Lower lobe of right lung (tissue), 2 donors: ENCODE measurements at places on chromosomes 3 and 15. TPM values are rescaled to one million over a fixed set of nuclear protein-coding genes. Genes with fewer than 3 reads are reported as not detected.
A peak's percentile ranks its signal among the peaks of the same experiment; 100 is the strongest.

- H3K36me3 ChIP-seq: peaks cover 9% of the 10 kb centered on the region
- H3K4me1 ChIP-seq: peaks cover 35% of the 10 kb centered on the region
- H3K27me3 ChIP-seq: no peaks in the 10 kb centered on the region
These were observed 38.5 kb upstream of the SCAANT1 start for GRCh38 chr3:63950698-63951097.

- no peaks in the 10 kb centered on the region for H3K4me1 ChIP-seq
- H3K27ac ChIP-seq: no peak overlapping the region
- H3K27me3 ChIP-seq: no peaks in the 10 kb centered on the region
- no peaks in the 10 kb centered on the region for H3K36me3 ChIP-seq
These were observed 4.5 kb downstream of the ADGRG7 start for GRCh38 chr3:100613721-100614390.

DNA sequence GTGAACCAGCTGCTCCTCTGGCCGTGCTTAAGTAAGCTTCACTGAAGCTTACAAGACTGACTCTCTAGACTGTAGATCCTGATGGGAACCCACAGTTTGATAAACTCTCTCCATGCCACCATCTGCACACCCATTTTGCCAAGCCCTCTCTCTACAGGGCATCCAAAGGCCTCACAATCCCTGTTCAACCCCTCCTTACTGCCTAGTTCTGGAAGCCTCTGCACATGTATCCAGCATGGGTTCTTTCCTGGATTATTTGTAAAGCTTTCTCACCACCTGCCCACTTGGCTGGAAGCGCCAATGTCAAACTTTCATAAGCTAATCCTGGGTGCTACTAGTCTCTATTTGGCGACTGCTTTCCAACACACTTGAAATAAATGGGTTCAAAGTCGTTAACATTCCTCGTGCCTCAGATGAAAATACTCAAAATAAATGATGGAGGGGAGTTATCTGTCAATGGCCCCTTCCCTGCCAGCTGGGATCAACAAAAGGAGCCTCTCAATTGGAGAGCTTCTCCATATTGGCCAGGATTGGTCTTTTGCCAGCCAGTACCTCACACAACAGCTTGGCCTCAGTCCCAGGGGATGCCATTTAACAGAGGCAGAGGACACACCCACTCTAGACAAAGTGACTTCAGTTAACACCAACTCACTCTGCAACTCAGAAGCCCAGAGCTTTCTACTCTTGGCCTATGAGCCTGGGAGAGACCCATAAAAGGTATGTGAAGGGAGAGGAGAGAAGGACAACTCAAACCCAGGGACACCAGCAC, 48.1 kb downstream of the SH3BP5 start:
- no peak overlapping the region for H3K27ac ChIP-seq
- H3K4me1 ChIP-seq: peaks cover 55% of the 10 kb centered on the region
- H3K36me3 ChIP-seq: peaks cover 8% of the 10 kb centered on the region
- no peak overlapping the region for H3K4me3 ChIP-seq

DNA sequence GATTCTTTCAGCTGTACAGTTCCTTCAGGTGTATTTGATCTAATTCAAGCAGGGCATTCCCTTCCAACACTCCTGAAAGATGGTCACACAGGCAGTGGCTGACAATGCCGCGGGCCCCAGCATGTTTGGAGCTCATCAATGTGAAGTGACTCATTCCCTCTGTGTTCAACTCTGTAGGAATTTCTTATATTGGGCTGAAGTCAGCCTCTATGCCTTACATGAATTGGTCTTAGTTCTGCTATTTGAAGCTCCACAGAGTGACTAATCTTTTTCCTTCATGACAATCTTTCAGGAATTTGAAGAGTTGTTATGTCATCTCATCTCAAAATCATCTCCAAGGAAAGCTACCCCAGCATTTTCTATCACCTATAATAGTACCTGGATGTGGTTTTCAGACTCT, 142.5 kb upstream of the C2CD4B start:
- H3K27ac ChIP-seq: no peak overlapping the region
- no peaks in the 10 kb centered on the region for H3K36me3 ChIP-seq
- H3K4me1 ChIP-seq: peaks cover 10% of the 10 kb centered on the region
- no peaks in the 10 kb centered on the region for H3K27me3 ChIP-seq
- no peak overlapping the region for H3K4me3 ChIP-seq
- no peak for DNase-seq

GRCh38 chr3:414063-414462, 217.5 kb downstream of the CHL1 start:
- H3K27me3 ChIP-seq: no peaks in the 10 kb centered on the region
- H3K27ac ChIP-seq: no peak overlapping the region
- H3K36me3 ChIP-seq: no peaks in the 10 kb centered on the region

GRCh38 chr15:96699871-96700401, 369.4 kb downstream of the NR2F2 start:
- H3K36me3 ChIP-seq: no peaks in the 10 kb centered on the region
- no peaks in the 10 kb centered on the region for H3K27me3 ChIP-seq
- no peak overlapping the region for H3K4me3 ChIP-seq
- no peak overlapping the region for H3K27ac ChIP-seq
- DNase-seq: no peak
- no peaks in the 10 kb centered on the region for H3K4me1 ChIP-seq

- no peak overlapping the region for H3K4me3 ChIP-seq
- no peak overlapping the region for H3K27ac ChIP-seq
- DNase-seq: peak; percentile 65
- H3K27me3 ChIP-seq: no peaks in the 10 kb centered on the region
- peaks cover 26% of the 10 kb centered on the region for H3K36me3 ChIP-seq
These were observed 22.5 kb downstream of the GLB1 start for GRCh38 chr3:33074217-33075067.

DNA sequence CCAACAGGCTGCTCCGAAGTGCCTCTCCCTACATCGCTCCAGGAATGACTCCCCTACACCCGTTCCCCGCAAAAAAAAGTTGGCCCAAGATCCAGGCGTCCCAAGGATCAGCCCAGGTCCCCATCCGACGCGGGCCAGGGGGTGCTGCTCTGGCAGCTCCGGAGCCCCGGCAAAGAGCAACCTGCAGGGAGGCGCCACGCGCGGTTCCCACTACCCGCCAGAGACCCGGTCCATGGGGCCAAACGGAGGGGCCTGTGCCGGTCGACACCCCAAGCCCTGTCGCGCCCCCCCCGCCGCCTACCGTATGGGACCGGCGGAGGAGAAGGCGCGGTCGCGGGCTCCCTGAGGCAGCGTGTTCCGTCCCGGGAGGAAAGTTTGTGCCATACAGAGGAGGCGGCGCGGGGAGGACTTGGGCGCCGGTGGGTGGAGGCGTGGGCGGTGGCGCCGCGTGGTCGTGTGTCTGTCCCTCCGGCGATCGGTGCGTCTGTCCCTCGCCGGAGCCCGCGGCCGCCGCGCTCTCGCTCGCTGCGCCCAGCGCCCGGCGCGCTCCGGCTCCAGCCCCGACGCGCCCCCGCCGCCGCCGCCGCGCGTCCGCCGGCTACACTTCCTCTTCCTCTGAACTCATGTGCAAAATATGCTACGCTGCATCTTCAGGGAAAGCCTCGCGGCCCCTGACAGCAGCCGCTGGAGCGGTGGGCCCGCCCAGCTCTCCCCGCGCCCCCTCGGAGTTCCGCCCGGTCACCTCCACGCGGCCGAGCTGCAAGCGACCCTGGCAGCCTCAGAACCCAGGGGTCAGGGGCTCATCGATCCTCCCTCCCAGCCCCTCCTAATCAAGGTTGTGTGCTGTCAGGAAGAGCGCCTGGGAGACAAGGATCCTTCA, at the start of gene RFTN1:
RFTN1 (minus strand) TSS at position 559 of the 880 bp plus-strand sequence. CDS start 19,830 bp downstream, outside the sequence.
- peak; percentile 76 for DNase-seq
- peaks cover 66% of the 10 kb centered on the region for H3K4me1 ChIP-seq
- H3K4me3 ChIP-seq: peak within 1 kb of the TSS; percentile 95

DNA sequence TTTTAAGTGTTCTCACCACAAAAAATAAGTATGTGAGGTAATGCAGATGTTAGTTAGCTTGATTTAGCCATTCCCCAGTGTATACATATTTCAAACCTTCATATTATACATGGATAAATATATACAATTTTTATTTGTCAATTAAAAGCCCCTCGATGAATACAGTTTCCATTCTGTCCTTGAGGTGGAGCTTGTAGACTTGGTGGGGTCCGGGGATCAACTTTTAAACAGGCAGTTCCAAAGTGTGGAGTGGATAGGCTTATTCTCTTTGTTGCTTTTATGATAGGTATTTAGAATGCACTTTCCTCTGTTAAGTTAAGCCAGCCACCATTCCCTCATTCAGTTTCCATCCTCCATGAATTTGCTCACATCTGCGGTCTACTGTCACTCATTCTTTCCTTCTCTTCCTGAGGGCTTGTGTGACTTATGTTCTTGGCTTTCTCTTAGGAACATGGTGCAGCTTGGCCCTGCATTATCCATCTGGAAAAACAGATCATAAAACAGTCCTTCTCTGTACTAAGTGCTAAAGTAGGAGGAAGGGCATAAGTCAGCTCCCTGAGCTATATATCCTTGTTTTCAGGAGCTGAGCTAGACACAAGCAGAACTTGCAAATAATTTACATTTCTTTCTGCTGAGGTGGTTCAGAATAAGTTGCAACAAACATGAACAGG, 149.1 kb downstream of the NFKBIZ start:
- no peaks in the 10 kb centered on the region for H3K36me3 ChIP-seq
- no peaks in the 10 kb centered on the region for H3K27me3 ChIP-seq

DNA sequence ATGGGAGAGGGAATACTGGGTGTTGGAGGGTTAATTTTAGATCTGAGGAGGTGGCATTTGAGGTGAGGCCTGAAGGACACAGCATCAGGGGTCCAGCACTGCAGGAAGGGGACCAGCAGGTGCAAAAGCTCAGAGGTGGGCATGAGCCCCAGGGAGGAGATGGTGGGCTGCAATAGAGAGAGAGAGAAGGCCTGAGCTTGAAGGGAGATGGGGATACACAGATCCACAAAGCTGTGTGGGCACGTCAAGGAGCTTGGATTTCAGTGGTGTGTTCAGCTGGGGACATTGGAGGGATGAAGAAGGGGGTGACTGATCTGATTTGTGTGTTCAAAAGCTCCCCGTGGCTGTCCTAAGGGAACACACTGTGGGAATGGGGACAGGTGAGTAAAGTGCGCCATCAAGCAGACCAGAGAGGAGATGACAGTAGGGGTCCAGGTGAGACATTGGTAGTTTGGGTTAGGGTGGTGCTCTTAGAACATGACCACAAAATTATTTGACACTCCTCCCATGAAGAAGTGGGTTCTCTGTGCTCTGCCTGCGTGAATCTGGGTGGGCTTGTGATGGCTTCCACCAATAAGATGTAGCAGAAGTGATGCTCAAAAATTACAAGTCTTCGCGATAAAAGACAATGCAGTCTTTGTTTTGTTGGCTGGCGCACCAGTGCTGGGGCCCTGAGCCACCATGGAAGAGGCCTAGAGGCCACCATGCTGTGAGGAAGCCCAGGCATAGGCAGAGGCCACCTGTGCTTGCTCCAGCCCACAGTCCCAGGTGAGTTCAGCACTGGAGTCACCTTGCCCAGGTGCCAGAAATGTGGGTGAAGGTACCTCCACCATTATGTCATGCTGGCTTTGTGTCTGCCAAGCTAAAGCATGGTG, 1.9 kb upstream of the WNT7A start:
- peaks cover 26% of the 10 kb centered on the region for H3K4me1 ChIP-seq
- no peak overlapping the region for H3K4me3 ChIP-seq
- H3K36me3 ChIP-seq: no peaks in the 10 kb centered on the region
- peaks cover 54% of the 10 kb centered on the region for H3K27me3 ChIP-seq

GRCh38 chr3:111285184-111285538, 213.5 kb downstream of the NECTIN3 start:
- H3K27me3 ChIP-seq: no peaks in the 10 kb centered on the region
- no peak for DNase-seq
- H3K27ac ChIP-seq: no peak overlapping the region
- no peak overlapping the region for H3K4me3 ChIP-seq
- H3K4me1 ChIP-seq: no peaks in the 10 kb centered on the region
- no peaks in the 10 kb centered on the region for H3K36me3 ChIP-seq

DNA sequence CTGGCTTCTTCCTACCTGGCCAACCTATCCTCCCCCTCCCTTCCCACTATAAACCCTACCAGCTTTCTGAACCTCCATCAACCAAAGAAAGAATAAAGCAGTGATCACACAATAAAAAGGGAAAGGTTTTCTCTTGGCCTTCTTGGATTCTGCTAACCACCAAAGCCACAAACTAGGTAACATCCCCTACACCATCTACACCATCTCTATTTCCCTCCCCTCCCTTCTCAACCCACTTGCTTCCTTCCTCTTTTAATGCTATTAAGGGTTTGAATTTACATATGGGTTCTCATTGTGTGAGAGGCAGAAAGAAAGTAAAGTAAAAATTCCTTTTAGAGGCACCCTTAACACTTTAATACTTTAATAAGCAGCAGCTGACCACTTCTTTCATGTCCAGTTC, 25.8 kb upstream of the RSL24D1 start:
- peak overlapping the region; percentile 82 for H3K27ac ChIP-seq
- no peak for DNase-seq
- peaks cover 16% of the 10 kb centered on the region for H3K36me3 ChIP-seq

- no peak overlapping the region for H3K4me3 ChIP-seq
- H3K4me1 ChIP-seq: peaks cover 20% of the 10 kb centered on the region
- no peaks in the 10 kb centered on the region for H3K27me3 ChIP-seq
- no peak for DNase-seq
- no peaks in the 10 kb centered on the region for H3K36me3 ChIP-seq
- no peak overlapping the region for H3K27ac ChIP-seq
These were observed 112.8 kb upstream of the TLE3 start for GRCh38 chr15:70210528-70210927.

DNA sequence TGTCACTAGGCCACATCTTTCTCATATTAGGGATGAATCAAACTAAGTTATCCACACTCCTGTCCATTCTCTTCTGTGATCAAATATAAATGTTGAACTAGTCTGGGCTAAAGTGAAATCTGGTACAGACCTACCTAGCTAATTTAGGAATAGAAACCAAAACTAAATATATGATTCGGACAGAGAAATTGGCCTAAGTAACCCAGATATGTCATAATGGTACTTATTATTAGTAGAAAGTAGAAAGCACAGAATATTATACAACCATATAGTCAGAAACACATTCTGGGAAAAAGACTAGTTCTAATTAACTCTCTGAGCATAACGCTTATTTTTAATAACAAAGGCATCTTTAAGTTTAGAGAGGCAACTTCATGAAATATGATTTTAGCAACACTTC, 389.0 kb downstream of the LSAMP start:
- H3K4me3 ChIP-seq: no peak overlapping the region
- H3K27ac ChIP-seq: no peak overlapping the region
- no peak for DNase-seq
- H3K27me3 ChIP-seq: no peaks in the 10 kb centered on the region

The CCR3 gene
- total RNA-seq: not detected

The ABI3BP gene
- 108 TPM for total RNA-seq

The PPP4R2 gene
- 65.7 TPM for total RNA-seq

The EOMES gene
- total RNA-seq: 1.9 TPM

The LSAMP gene
- 20.1 TPM for total RNA-seq

The MFSD1 gene
- 102 TPM for total RNA-seq

The CELSR3 gene
- total RNA-seq: 1.0 TPM

The ADAMTSL3 gene
- 26.4 TPM for total RNA-seq
